D341Med (cell line): ENCODE measurements at places on chromosomes 2 and 18.

DNA sequence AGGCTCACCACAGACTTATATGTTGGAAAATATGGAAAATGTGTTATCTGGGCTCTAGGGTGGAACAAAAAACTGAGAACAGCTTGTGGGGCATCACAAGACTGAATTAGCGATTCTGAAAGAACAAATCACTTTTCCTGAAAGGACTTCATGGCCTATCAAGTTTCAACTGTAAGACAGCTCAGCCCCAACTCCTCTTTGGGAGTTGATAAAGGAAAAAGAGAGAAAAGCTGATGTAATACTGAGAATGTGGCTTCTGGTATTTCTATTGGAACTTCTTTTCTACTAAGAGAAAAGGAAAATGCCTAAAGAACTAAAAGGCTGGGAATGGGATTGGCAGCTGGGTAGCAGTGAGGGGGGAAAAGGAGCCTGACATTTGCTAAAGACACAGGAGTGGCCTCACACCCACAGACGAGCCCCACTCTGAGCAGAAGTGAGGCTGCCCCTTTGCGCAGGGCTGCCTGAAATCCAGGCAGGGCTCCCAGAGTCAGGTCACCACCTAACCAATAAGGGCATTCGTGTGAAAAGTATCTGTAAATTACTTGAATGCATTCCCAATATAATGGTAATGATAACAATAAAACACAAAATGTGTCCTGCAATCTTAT lies 75.6 kb downstream of the LRP2 start:
- DNase-seq, result no peak

GRCh38 chr18:51132256-51132935 lies 65.1 kb downstream of the MEX3C start:
- DNase-seq, result no peak

DNA sequence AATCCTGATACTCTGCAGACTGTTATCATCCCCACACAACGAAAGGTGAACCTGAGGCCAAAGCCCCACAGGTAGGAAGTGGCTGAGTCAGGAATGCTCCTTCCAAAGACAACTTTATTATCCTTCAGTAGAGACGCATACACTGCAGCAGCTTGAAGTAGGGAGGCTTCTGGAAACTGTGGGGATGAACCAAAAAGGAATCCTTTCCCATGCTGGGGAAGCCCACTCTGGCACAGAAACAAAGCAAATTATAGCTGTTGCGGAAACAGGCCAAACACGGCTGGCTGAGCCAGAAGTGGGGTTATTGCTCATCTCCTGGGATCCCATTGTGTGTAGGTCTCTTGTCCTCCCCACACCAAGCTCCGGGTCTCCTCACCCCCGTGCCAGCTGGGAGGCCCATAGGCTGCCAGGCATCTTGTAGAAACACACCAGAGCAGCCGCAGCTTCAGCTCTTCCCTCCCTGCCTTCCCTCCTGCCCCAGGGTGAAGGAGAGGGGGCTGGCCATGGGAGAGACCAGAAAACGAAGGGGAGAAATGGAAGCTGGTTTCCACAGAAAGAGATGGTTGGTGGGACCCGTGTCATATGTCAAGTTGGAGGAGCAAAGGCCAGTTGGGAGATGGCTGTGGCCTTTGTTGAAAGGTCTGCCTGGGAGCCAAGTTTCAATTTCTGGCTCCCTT lies 176.9 kb upstream of the NABP1 start:
- DNase-seq, result no peak

DNA sequence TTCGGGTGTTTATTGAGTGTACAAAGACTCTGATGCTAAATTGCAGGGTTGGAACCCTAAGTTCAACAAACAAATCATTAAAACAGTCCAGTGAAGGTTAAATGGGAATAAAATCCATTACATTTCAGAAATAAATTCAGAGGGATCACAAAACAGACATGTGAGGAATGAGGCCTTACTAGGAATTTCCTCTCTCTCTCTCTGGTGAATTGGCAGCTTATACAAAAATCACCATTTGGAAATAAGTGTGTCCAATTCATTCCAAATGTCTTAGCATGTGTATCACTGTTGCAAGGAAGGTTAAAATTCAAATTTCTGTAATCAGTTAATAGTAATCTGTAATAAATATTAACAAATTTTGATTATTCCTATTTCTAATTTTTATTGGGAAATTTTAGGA lies 228.6 kb upstream of the PXDN start:
- DNase-seq, result no peak

DNA sequence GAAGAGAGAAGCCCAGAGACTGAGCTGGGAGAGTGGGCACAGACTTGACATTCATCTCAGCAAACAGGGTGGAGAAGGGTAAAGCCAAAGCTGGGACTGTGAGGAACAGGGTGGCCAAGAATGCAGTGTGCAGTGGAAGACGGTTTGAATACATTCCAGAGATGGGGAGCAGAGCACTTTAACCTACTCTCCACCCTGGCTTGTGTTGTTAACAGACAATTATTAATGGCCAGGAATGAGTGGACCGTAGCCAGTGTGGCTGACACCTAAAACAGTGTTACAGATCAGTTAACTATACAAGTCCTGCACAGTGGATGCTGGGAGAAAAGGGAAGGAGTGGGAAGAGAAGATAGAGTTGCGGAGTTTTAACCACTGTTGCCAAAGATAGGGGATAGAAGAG lies 7.4 kb upstream of the NAB1 start:
- DNase-seq, result no peak

DNA sequence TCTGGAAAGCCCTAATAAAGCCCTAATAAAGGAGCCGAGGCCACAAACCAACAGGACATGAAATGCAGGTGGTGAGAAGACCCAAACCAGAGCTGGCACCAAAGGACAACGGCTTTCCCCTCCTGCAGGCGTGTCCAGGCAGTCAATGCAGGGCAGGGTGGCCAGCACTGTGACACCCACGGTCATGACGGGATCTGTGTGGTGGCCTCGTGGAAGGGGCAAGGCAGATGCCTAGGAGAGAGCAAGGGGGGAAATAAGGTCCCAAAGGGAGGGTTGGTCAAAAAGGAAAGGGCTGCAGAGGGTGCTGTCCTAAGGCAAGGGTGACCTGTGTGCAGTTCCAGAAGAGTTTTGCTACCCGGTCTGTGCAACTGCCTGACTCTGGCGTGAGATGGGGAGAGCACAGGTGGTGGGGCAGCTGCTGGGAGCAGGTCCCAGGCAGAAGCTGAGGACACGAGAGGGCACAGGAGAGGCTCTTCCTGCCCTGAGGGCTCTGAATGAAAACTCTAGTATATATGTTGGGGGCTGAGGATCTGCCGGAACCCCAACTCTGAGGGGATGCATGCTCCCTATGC lies 156.7 kb downstream of the TPO start:
- no peak for DNase-seq

DNA sequence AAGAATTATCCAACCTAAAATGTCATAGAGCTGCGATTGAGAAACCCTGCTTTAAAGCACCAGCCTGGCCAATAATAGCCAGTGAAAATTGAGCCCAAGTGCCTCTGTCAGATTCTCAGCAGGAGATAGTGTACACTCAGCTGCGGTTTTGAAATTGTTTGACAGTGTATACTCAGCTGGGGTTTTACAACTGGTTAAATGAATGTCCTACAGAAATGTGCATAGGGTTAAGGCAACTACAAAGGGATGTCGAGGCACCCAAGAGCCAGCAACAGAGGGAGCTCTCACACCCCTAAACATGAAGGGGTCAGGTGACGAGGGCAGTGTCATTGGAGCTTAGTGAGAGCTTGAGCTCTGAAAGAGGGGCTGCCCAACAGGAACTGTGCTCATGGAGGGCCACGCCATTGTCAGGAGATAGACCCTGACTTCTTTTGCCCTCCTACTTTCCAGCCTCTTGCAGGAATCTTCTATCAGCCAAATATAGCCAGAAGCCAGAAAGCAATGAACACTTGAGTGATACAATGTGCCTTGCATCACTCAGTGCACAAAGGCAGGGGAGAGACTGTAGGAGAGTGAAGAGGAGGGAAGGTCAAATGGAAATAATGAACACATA lies 15.1 kb downstream of the ACTG2 start:
- DNase-seq, result peak; percentile 43

- DNase-seq, result peak; percentile 27
These were observed 557.5 kb downstream of the ARHGAP15 start for GRCh38 chr2:143686585-143687164.

- DNase-seq, result no peak
These were observed 29.1 kb downstream of the DYM start for GRCh38 chr18:49431165-49431962.

DNA sequence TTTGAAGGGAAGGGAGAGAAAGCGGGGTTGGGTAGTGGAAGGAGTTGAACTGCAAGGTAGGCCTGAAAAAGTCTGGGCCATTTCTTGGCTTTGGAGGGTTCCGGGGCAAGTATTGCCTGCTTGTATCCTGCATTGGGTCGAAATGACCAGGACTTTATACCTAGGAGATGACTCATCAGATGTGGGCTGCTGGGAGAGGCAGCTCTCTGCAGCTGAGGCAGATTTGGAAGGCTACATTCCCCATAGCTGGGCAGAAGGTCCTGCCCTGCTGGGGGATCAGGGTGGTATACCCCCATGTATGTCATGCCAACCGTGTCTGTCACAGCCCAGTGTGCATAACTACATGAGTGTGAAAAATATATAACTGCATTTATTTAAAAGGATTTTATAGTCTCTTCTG lies 171.8 kb upstream of the SPRED2 start:
- DNase-seq, result no peak

GRCh38 chr2:236752096-236752495 lies 182.5 kb downstream of the ACKR3 start:
- no peak for DNase-seq

- DNase-seq, result no peak
These were observed 3.6 kb downstream of the HOXD12 start for GRCh38 chr2:176103194-176103593.

- DNase-seq, result no peak
These were observed 86.9 kb downstream of the SOS1 start for GRCh38 chr2:39033980-39034379.

DNA sequence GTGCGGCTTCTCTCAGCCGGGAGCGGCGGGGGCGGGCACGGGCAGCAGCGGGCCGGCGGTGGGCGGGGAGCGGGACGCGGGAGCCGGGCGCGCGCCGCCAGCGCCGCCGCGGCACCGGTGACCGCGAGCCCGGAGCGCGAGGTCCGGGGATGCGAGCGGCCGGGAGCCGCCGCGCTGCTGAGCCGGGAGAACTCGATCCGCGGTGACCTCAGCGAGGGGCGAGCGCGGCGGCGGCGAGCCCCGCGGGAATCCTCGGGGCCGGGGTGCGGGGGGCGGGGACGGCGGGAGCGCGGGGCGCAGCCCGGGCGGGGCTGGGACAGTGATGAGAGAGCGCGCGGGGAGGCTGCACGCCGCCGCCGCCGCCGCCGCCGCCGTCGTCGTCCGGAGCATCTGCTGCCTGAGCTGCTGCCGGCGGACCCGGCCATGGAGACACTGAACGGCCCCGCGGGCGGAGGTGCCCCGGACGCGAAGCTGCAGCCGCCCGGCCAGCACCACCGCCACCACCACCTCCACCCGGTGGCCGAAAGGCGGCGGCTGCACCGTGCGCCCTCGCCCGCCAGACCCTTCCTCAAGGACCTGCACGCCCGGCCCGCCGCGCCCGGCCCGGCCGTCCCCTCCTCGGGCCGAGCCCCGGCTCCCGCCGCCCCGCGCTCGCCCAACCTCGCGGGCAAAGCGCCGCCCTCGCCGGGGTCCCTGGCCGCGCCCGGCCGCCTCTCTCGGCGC lies at the start of gene MTCL1:
Gene MTCL1 (plus strand): TSS at position 319 of the 723 bp plus-strand sequence. CDS start 105 bp downstream, at position 424.
- peak; percentile 92 for DNase-seq

- no peak for DNase-seq
These were observed 283 bp upstream of the RBBP8 start for GRCh38 chr18:22932885-22933205.

GRCh38 chr2:130911482-130911881 lies 74.8 kb downstream of the ARHGEF4 start:
- DNase-seq, result no peak

DNA sequence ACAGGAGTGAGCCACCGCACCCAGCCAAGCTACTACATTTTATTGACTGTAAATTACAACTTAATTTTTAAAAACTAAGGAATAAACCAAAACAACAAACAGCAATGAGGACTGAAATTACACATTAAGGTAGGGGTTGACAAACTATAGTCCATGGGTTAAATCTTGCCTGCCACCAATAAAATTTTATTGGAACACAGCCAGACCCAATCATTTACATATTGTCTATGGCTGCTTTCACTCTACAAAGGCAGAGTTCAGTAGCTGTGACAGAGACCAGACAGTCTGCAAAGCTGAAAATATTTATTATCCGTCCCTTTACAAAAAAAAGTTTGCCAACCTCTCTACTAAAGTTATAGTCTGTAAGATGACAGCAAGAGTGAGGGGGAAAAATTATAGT lies 24.3 kb upstream of the UGP2 start:
- no peak for DNase-seq

DNA sequence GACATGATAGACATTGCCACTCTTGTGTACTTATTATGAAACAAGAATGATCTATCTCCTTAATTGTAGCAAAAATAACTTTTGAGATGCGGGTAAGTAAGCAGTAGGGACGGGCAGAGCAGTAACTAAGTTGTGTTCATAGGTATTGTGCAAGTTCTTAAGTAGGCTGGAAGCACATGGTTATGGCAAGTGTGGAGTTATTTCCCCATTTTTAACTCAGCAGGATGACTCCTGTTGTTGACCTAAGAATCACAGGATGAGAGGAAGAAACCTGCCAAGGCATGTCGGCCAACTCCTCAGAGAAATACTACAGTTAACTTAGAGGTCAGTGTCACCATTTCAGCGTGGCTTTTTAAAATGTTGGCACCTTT lies 51.1 kb upstream of the FN1 start:
- DNase-seq, result no peak

GRCh38 chr18:4077721-4078120 lies 377.4 kb downstream of the DLGAP1 start:
- DNase-seq, result no peak

- DNase-seq, result no peak
These were observed 101.7 kb upstream of the ZNF236 start for GRCh38 chr18:76720683-76721082.

DNA sequence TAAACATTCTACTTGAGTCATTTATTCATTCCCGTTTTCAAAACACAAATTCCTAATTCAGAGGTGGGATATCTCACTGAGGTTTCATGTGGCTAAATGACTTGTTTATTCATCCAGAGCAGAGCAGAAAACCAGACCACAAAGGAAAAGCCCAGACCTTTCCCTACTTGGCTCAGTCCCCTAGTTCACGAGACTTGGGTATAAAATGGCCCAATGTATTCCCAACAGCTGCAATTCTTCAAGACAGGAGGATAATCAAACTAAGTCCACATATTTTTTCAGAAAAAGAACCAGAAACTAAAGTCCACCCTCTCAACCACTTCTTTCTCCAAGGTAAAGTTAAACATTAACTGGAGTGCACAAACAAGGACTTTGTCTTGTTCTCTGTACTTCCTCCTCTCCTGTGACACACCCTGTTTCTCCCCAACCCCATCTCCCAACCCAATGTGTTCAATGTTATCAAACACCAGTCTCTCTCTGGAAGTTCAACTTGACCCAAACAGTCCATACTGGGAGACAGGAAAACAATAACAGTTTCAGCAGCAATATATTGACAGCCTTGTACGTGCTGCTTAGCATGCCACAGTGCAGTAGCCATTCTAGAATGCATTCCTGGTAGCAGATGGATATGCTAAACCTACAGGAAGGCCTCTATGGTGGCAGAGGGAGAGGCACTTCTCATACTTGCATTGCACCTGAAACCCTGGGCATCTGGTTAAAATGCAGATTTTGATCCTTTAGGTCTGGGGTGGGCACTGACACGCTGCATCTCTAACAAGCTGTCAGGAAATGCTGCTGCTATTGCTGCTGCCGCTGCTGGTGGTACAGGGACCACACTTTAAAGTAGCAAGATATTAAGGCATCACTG lies 110.7 kb downstream of the INO80D start:
- no peak for DNase-seq
